ENCODE measurements at places on chromosomes 16 and 17.

GRCh38 chr16:78659668-78660217 lies 560.3 kb downstream of the WWOX start:
- no peak for DNase-seq

GRCh38 chr17:59783221-59784047 lies 76.0 kb downstream of the VMP1 start:
- no peak for DNase-seq

- no peak for DNase-seq
Observed at GRCh38 chr16:3597676-3598075, 13.7 kb downstream of the SLX4 start.

- DNase-seq: no peak
Observed at GRCh38 chr17:66831383-66832210, 3.3 kb upstream of the CACNG5 start.

DNA sequence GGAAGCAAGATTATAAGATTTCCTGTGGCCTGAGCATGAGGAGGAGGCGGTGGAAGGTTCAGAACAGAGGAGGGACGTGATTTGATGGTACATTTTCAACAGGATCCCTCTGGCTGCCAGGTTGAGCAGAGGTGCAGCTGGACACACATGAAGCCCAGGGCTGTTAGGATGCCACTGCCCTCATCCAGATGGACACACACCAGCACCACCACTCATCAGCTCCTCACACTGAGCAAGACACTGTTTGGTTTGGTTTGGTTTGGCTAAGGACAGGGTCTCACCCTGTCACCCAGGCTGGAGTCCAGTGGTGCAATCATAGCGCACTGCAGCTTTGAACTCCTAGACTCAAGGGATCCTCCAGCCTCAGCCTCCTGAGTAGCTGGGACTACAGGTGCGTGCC lies 402.6 kb upstream of the C16orf82 start:
- no peak for DNase-seq
